ENCODE measurements at places on chromosomes 7 and 10.

GRCh38 chr7:128679920-128680319, 7.8 kb downstream of the GARIN1A start:
- DNase-seq: no peak

GRCh38 chr10:51743146-51743545, 43.8 kb upstream of the CSTF2T start:
- DNase-seq: peak; percentile 3

DNA sequence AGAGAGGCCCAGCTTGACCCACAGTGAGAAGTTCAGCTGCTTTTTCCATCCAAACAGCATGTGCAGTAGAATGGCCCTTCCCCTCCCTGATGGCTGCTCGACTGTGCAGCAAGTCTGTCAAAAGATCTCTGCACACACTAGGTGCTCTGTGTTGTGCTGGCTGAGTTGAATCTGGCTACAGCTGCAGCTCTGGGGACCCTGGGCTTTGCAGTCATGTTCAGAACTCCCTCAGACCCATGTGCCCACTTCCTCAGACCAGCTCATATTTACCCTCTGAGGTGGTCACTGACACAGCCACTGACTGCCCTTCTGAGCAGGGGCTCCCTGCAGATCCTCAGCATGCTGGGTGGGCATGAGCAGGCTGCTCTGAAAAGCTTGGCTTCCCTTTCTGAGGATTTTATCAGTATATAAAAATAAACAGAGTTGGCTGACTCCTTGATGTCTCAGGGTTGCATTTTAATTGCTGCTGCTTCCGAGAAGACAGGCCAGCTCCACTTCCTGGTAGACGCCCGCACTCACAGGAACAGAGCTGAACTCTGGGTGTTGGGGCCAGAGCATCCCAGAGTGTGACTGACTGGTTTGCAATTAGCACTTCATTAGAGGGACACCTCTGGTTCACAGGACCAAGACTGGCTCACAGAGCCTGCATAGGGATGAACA, 507.9 kb downstream of the RPS24 start:
- no peak for DNase-seq

- no peak for DNase-seq
Observed at GRCh38 chr10:31754803-31755624, 173.6 kb downstream of the ARHGAP12 start.

- DNase-seq: no peak
Observed at GRCh38 chr7:45107356-45107755, 4.1 kb downstream of the TBRG4 start.

DNA sequence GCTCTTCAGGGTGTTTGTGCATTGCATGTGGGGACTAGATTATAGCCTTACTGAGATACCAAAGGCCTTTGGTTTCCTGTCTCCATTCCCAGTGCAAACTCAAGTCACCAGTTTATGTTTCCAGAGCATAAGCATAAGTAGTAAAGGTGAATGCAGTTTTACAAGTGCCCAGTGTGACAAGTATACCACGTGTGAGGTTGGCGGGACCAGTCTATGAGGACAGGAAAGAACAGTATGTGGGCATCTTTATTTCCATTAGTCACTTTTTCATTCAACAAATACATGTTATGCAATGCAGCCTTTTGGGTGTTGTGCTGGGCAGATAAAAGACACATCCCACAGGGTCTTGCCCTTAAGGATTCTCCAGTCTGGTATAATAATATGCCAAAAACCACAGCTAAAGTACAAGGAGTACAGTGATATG, 146.5 kb downstream of the ARID5B start:
- DNase-seq: no peak

- DNase-seq: no peak
Observed at GRCh38 chr7:29442146-29442545, 121.5 kb upstream of the PRR15 start.

DNA sequence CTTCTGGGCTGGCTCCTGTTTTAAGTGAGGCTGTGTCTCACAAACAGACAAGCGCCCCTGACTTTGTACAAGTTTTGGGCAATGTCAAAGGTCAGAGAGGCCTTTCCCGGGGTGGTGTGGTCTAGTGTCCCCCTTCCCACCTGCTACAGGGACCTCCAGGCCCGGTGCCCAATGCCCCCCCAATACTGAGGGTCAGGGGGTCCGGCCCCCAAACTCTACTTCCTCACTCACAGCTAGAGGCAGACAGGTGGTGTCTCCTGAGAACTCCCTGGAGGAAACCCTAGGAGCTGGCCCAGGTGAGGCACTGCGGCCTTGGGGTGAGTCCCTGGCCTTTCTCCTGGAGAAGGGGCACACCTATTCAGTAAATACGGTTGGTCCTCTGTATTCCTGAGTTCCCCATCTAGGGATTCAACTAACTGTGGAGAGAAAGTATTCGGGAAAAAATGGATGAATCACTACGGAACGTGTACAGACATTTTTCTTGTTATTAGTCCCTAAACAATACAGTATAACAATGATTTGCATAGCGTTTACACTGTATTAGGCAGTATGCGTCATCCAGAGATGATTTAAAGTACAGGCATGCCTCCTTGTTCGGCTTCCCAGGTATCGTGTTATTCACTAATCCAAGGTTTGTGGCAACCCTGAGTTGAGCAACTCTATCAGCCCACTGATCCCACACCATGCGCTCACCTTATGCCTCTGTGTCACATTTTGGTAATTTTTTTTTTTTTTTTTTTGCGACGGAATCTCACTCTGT, 308.1 kb downstream of the WDR37 start:
- no peak for DNase-seq

GRCh38 chr7:96887426-96887825, 117.9 kb upstream of the DLX6 start:
- DNase-seq: no peak

DNA sequence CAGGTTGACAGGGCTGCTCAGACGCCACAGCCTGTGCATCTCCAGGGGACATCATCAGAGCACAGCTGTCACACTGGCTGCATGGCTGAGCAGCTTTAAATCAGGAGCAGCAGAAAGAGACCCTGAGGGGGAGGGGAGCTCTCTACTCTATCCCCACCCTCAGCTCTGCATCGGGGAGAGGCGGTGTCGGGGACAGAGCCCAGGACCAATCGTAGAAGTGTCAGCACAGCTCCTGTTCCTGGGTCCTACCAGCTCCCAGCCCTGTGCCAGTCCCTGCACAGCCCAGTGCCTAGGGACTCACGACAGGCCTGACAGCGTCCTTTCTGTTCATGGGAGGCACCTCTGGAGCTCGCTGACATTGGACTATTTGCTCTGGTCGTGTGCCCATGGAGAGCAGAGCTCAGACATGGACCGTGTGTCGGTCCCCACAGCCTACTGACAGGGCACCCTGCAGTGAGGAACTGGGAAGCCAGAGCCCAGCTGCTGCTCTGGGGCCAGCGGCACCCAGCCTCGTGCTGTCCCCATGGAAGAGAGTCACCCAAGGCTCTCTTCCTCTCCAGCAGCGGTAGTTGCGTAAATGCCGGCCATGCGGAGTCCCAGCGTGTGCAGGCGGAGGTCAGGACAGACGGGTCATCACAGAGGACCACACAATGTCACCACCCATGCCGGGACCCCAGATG, 20.4 kb upstream of the ANTXRL start:
- DNase-seq: no peak

GRCh38 chr10:80580638-80581468, 43.2 kb downstream of the SH2D4B start:
- DNase-seq: no peak

- no peak for DNase-seq
Observed at GRCh38 chr10:117221156-117221711, 19.7 kb upstream of the SLC18A2 start.

DNA sequence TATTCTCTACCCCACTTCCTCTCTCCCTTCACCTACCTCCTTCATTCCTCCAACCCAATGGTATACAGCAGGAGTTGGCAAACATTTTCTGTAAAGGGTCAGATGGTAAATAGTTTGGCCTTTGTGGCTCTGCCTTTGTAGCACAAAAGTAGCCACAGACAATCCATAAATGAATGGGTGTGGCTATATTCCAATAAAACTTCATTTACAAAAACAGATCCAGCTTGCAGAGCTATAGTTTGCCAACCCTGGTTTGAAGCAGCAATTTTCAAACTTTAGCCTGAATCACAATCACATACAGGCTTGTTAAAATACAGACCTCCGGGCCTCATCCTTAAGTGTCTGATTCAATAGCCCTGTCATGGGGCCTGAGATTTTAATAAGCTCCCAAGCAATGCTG, 110.5 kb downstream of the CPEB3 start:
- DNase-seq: no peak

DNA sequence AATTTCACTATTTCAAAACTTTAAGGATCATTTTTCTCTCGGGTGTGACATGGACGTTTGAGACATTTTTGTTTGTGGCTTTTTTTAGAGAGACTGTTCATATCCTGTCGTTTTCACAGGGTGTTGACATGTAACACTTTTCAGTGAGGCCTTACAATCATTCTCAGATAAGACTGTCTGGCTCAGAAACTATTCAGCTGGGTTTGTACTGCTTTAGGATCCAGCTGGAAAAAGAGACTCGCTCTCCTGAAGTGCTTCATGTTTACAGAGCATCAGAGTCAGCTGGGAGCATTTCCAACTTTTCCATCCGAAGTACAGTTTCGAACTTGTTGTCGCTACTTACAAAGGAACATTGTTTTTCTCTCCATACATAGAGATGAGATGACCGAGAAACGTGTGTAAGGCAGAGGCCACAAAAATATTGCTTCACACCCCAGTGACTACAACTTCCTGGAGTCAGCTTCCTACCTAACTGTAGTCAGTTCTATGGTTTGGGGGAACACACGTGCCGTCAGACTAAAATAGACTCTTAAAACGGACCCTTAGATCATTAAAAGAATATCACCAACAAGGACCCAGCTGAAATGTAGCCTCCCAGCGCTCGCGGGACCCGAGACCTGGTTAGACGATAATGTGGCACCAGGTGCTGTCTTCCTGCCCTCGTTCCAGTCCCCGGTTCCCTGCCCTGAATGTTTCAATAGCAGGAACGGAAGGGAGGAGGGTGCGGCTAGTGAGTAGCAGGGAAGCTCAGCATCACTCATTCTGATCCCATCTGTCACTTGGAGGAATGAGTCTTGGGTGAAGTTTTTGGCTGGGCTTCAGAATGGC, 78.0 kb downstream of the MKI67 start:
- peak; percentile 10 for DNase-seq

DNA sequence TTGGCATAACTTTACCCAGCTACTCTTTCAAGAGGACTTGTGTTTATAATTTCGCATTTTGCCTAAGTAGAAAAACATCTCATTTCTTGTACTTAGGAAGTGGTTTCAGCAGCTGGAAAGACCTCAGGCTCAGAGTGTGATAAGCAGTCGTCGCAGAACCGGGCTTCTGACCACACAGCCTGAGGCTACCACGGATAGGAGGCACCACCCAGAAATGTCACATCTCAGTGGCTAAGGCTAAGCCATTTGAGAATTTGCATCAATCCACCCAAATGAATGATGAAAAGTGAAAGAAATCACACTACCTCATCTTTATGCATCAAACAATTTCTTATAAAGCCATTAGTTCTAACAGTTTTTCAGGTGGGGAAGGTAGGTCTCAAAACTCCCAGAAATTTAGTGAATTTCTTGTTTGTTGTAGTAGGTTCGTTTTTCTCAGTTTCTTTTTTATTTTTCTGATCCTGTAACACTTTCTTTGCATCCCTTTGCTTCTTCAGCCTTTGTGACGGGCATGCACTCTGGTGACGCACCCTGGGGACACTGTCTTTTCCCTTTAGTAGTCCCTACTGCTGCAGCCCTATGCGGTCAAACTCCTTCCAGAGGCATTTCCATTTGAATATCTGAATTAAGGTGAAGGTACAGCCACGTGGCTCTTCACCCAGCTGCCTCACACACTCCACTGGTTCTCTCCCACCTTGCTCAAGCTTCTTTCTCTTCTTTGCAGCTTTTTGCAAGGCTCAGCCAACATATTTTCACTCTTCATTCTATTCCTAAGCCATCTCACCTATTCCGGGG, 68.5 kb downstream of the MAP3K8 start:
- DNase-seq: no peak

GRCh38 chr10:126140746-126141273, 244.4 kb downstream of the FANK1 start:
- DNase-seq: no peak

DNA sequence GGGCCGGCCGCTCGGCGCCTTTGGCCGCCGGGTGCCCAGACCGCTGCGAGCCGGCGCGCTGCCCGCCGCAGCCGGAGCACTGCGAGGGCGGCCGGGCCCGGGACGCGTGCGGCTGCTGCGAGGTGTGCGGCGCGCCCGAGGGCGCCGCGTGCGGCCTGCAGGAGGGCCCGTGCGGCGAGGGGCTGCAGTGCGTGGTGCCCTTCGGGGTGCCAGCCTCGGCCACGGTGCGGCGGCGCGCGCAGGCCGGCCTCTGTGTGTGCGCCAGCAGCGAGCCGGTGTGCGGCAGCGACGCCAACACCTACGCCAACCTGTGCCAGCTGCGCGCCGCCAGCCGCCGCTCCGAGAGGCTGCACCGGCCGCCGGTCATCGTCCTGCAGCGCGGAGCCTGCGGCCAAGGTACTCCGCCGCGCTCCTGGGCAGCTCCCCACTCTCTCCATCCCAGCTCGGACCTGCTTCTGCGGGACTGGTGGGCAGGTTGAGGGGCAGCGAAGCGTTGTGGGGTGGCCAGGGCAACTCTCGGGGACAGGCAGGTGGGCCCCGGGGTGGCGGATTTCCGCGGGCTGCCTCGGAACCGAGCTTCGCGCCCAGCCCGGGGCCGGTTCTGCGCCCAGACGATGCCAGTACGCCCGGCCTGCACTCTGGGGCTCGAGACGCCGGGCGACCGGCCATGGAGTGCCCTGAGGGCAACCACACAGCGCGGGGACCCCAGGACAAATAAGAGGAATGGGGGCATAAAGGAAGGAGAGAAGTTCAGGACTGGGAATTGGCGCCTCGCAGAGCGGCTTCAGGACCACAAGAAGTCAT, 578 bp downstream of the HTRA1 start:
- DNase-seq: no peak

DNA sequence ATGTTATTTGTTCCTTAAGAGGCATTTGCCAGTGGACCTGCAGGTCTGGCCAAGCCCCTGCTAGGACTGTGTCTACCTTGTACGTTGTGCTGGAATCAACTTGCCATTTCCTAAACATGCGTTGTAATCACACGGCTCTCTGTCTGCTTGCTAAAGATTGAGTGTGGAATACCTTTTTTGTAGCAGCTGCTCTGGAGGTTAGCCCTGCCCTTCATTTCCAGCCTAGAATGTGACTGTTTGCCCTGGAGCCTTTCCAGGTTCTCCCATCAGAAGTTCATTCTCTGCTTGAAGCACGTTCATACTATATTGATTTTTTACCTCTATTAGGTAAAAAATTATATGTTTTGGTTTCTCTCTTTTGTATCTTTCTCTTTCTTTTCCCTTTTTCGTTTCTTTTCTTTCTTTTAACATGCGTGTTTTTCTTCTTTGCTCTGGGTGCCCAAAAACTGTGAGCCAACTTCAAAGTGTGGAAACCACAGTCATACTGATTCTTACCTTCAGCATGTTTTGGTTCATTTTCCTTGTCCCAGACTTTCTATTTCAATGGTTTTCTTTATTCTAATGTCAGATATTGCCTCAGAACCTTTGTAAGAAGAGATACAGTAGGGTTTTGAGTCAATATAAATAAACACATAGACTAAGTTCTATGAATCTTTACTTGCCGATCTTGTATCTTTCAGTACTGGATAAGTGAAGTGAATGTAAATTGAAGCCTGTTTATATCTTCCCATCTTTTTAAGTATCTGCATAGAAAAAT, 111.9 kb upstream of the RPA3 start:
- DNase-seq: no peak

Data from GM04503 (cell line).